Activated gamma-delta T cell (primary cell): ENCODE measurements at places on chromosomes 7 and 10.

DNA sequence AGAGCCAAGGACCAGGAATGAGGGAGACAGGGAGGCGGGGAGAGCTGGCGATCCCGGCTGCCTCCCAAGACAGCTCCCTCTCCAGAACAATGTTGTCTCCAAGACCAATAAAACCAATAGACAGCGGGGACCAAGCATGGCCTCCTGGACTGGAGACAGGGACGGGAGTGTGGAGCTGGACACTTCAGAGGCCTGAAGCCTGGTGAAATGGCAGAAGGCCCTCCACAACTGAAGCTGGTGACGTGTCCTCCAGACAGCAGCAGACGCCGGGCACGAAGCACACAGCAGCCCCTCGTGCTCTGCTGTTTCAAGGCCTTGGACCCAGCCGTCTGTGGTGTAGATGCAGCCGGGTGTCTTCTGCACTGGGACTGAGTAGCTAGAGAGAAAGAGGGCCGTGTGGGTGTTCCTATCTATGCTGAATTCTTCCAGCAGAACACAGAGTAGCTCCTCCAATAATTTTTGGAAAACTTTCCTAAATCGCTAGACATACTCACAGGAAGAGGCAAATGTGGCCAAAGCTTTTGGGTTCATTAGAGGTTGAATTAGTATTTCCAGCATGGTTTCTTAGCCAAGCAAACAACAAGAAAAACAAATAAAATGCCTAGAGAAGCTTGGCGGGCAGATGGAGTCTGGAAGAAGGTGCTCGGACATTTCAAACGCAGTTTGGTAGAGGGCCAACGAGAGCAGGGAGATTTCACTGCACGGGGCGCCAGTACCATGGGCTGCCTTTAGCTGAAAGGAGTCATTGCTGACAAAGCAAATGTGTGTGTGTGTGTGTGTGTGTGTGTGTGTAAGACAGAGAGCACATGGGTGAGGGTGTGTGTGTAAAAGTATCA lies 570.4 kb downstream of the TCERG1L start:
- DNase-seq = no peak

DNA sequence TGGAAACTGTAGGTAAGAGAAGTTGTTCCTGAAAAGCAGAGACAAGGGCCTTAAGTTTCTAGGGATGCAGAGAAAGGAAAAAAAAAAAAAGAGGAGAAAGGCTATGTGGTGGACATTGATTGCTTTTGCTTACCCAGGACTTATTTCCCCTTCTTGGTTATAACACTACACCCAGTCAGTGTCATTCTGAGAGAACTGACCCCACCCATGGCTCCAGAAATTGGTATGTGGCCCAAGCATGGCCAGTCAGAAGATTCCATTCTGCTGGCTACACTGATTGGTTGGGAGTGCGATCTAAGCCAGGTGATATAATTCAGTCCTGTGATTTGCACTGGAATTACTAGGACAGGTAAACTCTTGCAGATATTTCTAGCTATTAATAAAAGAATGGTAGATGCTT lies 62.2 kb upstream of the EXOC4 start:
- no peak for DNase-seq

DNA sequence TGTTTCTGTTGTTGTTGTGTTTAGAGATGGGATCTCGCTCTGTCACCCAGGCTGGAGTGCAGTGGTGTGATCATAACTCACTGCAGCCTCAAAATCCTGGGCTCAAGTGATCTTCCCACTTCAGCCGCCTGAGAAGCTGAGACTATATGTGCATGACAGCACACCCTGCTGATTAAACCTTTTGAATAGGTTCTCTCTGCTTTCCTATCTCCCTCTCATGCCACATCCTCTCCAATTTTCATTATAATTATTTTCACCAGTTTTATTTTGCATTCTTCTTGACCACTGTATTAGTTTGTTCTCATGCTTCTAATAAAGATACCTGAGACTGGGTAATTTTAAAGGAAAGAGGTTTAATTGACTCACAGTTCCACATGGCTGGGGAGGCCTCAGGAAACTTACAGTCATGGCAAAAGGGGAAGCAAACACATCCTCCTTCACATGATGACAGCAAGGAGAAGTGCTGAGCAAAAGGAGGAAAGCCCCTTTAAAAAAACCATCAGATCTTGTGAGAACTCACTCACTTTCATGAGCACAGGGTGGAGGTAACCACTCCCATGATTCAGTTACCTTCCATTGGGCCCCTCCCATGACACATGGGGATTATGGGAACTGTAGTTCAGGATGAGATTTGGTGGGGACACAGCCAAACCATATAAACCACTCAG lies 12.9 kb downstream of the AGK start:
- DNase-seq = no peak

- no peak for DNase-seq
Measured at GRCh38 chr7:126804604-126805003, 448.1 kb downstream of the GRM8 start.

DNA sequence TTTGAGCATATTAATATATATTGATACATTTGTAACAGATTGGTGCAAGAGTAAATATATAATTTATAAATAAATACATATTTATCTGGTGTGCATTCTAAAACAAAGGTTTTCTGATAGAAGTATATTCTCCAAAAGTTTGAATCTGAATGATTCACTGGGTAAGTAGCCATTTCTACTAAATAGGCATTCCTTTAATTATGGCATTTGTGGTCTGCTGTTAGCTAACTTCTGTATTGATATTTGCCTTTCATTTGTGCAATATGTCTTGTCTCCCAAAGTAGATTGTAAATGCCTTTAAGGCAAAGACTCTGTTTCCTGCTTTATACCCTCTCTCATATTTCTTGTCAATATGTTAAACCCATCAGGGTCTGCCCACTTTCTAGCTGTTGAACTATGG lies 11.1 kb upstream of the ARID5B start:
- DNase-seq = no peak

DNA sequence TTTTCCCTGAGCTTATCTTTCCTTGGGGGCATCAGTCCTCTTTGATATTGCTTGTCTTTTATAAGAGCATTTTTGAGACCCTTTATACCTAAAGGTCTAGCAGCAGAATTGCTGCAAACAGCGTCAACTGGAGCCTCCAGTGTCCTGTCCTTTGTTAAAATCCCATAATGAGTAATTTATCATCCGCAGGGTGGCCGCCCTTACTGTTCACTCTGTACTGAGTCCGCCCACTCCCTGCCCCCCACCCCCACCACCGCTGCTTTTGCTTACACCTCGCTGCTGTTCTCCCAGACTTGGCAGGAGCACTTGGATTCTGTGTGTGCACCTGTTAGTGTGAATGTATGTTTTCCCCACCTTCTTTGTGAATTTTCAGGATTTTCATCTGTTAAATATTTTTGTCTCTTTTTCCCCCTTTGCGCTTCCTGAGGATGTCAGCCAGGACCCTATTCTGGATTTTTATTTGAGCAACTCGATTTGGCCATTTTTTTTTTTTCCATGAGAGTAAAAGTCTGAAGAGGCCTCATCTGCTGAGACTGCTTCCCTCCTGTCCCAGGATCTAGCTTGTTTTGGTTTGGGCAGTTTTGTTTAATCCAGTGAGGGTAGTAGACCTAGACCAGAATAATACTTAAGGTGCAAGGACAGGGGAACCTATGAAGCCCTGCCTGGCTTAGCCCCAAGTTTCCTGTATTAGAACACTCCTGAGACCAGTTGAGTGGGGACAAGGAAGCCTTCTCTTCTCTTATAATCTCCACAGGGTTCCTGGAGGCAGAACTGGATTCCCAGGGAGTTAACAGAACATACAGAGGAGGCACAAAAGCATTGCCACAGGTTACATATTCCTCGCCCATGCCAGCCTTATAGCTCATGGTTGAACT lies 8.2 kb downstream of the AGFG2 start:
- no peak for DNase-seq

DNA sequence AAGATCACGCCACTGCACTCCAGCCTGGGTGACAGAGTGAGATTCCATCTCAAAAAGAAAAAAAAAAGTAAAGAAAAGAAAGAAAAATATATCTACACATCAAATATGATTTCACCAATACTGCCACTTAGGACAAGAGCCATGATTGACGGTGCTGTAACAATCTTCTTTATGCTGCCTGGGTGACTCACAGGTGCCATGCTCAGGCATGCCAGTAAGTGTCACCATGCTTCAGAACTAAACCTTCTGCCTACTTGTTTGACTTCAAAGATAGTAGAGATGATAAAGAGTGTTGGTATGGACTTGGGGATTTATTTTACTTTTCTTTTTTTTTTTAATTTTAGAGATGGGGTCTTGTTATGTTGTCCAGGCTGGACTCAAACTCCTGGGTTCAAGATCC lies 33.6 kb upstream of the DNMBP start:
- DNase-seq = no peak

- no peak for DNase-seq
Measured at GRCh38 chr7:111650456-111650999, 88.2 kb upstream of the IMMP2L start.

GRCh38 chr10:50805981-50806622 lies 66.4 kb downstream of the ASAH2B start:
- no peak for DNase-seq

- DNase-seq = no peak
Measured at GRCh38 chr7:134706468-134706867, 59.8 kb downstream of the BPGM start.

- no peak for DNase-seq
Measured at GRCh38 chr10:44650691-44651661, 260.2 kb upstream of the TMEM72 start.

DNA sequence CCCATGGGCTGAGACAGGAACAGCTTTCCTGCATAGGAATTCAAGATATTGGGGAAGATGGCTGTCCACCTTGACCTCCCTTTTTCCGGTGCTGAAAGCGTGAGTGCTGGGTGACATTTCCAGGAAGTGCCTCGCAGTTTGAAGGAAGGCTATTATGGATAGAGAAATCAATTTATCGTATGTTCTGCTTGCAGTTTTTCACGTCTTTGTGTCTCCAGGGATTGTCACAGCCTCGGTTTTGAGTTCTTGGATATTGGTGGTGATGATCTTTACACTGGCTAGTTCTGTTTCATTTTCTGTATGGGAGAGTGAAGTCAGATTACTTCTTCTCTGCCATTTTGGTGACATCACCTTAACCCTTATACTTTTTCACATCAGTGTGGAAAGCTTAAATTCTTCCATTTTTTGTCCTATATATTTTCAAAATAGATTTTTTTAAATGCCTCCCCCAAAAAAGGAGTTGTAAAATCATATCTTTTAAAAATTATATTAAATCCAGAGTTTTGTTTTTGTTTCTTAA lies 102.5 kb upstream of the APBB1IP start:
- no peak for DNase-seq

- DNase-seq = no peak
Measured at GRCh38 chr7:12031186-12031585, 179.9 kb upstream of the TMEM106B start.

DNA sequence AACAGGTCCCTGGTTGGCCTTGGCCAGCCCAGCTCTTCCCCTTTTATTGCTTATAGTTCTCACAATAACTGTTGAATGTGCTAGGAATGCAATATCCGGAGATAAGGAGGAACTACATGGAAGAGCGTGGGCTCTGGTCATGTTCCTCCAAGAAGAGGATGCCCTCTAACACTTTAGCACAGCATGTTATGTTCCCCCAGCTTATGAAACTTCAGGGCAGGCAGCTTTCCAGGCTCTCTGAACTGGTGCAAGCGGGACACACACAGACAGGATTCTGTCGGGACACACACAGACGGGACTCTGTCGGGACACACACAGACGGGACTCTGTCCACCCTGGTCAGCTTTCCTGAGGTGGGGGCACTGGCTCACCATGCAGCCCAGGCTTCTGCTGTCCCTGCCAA lies 141.6 kb downstream of the PKD1L1 start:
- no peak for DNase-seq

DNA sequence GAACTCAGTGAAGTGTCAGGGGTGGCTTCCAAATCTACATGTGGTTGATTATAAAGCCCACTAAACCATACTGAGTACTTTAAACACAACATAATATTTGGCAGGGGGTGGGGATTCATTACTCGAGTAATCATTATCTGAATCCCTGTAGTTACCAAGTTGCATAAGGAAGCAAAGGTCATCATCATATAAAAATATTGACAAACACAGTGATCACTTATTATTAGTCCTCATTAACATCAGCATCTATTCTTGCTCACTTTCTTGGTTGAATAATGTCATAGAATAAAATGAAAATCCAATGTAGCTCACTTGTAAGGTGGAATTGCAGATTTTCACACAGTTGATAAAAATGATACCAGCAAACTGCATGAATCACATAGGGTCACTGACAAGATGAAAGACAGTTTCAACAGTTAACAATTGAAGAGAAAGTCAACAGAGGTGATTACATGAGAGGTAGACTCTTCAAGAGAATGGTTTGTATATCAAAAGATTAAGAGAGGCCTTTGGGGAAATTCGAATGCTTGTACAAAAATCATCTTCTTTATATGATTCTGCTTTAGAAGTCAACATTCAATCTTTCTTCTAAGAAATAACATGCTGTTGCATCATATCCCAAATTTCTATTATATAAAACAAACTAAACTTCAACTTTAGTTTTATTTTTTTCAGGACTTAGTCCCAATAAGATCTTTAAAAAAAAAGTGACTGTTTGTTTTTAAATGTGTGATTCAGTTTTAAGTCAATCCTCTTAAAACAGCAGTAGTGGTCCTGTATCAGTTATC lies 185.5 kb upstream of the KLF14 start:
- DNase-seq = no peak

DNA sequence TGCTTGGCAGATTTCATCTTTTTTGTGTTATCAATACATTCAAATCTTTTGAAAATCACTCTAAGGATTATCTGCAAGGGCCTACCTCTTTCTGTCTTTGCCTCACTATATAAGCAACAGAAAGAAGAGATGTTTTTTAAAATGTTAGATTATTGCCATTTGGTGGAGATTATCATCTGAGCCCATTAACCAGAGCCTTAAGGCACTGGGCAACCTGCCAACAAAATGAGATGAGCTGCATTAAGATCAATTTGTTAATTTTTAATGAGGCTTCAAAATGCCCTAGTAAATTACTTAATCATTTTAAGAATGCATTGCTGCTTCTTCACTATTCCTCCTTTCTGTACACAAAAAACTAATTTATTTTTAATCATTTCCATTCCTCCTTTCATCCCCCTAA lies 314.1 kb downstream of the SNX13 start:
- no peak for DNase-seq

- no peak for DNase-seq
Measured at GRCh38 chr7:151484971-151485707, 34.6 kb downstream of the RHEB start.

- no peak for DNase-seq
Measured at GRCh38 chr7:45894665-45895062, 6.4 kb downstream of the IGFBP1 start.

DNA sequence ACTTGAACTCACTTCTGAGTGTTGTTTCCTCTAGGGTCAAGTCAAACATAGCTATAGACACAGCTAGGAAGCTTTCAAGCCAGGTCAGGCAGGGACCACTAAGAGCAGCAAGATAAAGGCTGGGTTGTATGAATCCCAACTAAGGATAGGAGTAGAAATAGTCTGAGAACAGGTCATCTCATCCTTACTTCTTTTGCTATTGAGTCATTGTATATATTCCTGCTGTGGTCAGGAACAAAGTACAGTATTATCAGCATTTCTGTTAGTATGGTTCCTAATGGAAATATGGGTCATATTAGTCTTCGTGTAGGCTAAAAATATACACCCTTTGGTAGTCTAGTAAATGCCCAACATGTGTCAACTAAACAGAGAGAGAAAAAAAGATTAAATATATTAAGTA lies 145.3 kb downstream of the BTAF1 start:
- no peak for DNase-seq

GRCh38 chr10:121709675-121710073 lies 111.4 kb upstream of the FGFR2 start:
- no peak for DNase-seq
